ENCODE measurements at places on chromosomes 13 and 19.

DNA sequence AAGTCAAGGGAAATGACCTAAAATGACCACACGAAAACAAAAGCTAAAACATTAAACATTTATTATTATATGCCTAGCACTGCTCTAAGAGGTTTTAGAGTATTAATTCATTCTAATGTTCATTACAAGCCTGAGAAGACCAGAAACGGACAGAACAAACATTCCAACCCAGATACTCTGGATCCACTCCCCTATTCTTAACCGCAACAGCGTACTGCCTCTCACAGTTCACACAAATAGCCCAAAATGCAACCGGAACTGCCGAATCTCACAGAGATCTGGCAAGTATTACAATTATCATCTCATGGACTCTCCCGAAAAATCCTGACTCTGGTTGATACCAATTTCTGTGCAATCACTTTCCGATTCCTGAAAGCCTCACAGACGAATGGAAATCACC, 1.4 kb downstream of the ZNF780B start:
- DNase-seq, result no peak

- no peak for DNase-seq
Observed at GRCh38 chr13:18978447-18978846, 203.2 kb downstream of the TUBA3C start.

DNA sequence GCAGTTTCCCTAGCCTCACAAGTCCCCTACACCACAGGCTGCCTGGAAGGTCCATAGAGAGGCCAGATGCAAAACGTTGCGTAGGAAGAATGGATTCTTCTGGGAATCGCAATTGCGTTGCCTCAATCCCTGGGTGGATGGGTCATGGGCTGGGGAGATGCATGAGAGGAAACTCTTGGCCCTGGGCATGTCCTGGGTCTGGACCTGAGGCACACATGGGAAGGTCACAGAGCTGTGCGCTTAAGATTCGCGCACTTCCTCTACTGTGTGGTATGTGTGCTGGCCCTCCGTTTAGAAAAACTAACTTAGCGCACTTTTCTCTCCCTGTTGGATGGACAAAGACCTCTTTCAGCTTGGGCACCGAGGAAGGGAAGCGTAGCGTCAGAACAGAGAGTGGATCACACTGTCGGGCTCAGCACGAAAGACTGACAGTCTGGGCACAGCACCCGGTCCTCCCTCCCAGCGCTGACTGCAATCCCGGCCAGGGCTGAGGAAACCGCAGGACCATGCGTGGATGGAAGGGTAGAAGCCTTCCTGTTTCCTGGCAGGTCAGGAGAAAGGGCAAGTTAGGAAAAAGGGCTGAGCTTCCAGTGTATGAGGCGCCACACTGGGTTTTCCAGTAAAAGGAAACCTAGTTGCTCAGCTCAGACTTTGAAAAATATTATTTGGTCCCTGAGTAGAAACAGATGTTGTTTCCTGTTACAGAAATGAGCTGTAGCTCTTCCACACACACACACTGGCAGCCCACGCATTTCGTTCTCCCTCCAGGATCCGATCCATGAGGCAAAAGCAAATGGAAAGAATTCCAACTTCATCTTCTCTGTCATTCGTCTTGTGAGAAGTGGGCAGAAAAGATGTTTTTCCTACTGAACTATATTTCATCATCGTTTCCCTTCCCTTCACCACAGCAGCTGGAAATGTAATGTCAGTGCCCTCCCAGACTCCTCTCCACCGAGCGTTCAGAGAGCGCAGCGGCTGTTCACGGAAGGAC, 86.0 kb downstream of the ING1 start:
- DNase-seq, result no peak

DNA sequence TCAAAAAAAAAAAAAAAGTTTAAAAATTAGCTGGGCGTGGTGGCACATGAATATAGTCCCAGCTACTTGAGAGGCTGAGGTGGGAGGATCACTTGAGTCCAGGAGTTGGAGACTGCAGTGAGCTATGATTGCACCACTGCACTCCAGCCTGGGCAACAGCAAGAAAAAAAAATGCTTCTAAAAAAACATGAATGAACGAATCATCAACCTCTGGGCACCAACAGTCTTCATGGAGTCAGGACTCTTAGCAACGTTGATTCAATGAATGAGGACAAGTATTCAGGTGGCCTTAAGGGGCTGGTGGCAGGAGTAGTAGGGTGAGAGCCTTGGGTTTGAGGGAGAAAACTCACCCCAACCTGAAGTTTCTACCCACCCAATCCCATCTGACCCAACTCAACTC, 20.6 kb upstream of the OLFM2 start:
- no peak for DNase-seq

DNA sequence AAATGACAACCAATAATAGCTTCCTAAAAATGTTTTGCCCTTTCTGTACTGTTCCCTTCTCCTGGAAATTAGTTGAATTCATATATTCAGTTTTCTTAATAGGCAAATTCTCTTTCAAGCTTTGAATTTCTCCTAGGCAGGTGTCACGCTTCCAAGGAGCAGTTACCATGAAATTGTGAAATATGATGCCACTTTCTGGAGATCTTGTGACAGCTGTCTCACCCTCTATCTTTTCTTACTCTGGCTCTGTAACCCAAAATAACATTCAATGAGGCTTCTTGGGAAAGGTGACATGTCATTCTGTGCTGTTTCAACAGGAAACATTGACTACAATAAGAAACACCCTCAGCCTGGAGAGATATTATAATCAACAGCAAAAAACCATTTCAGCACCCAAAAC, 80.3 kb upstream of the MRI1 start:
- no peak for DNase-seq

- DNase-seq, result no peak
Observed at GRCh38 chr13:44050450-44051063, 170.9 kb downstream of the LACC1 start.

DNA sequence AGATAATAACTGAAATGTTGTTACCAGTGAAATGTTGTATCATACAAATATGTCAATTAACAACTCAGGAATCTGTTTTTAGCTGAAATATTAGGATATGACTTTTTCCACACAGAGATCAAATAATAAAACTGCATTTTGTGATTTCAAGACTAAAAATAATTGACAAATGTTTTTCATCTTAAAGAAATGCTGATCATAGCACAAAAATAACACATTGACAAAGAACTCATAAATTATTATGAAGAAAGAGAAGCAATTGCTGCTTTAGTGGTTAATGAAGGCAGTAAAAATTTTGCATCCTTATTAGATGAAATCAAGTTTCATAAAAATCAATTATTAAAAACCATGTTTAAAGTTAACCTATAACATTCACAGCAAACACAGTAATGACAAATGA, 1417.3 kb downstream of the OLFM4 start:
- DNase-seq, result no peak
